Stimulated activated effector memory CD8-positive, alpha-beta T cell treated with anti-CD3 and anti-CD28 coated beads, Interleukin-12 subunit alpha, Interleukin-12 subunit beta, amount 100 ng/mL, for 72 hours (primary cell): ENCODE measurements at places on chromosomes 7 and 10.
A peak's percentile ranks its signal among the peaks of the same experiment; 100 is the strongest.

DNA sequence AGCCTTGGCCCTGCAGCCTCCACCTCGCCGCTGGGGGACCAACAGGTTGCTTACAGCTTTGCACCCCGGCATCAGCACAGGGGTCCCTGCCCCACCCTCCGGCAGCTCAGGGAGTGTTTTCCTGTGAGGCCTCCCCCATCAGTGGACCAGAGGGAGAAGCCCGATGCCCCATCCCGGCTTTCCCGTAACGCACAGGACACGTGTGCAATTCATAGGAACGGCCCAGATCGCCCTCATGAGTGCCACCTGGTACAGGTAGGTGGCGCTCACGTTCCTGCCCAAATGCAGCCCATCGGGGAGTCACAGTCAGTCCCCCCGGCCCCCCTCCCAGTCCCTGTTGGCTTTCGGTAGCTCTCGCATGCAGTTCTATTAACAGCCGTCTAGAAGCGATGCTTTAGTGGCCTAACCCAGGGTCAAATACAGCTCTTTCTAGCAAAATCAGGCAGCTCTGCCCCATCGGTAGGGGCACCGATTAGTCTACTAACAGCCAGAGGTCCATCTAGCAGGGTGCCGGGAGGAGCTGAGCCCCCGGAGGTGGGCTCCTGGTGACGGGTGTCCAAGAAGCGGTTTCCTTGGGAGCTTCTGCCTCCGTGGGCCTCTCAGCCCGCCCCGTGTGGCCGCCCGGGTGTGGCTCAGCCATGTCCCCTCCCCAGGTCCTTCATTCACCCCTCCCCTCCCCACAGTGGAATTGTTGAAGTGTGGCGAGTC is 48.4 kb upstream of the GTF2IRD1 start:
- DNase-seq, result no peak

GRCh38 chr7:96322373-96322695 is 436 bp upstream of the SLC25A13 start:
- no peak for DNase-seq

DNA sequence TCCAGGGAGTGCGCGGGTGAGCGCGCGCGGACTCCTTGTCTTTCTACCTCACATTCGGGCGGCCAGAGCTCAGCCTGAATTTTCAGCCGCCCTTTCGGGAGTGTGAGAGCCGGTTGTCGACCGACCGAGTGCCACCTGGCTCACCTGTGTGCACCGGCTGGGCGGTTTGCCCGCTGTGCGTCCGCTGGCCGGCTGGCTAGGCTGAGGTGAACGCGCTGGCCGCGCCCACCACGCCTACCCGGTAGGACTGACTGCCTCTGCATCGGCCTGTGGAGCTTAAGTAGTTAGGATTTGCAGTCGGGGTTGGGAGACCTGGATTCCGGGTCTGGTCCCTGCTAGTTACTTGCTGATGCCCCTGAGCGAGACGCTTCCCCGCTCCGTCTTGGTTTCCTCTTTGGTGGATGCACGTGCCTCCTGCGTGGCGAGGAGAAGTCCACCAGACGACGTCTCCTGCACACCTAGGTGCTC is 553 bp downstream of the TSPAN15 start:
- no peak for DNase-seq

DNA sequence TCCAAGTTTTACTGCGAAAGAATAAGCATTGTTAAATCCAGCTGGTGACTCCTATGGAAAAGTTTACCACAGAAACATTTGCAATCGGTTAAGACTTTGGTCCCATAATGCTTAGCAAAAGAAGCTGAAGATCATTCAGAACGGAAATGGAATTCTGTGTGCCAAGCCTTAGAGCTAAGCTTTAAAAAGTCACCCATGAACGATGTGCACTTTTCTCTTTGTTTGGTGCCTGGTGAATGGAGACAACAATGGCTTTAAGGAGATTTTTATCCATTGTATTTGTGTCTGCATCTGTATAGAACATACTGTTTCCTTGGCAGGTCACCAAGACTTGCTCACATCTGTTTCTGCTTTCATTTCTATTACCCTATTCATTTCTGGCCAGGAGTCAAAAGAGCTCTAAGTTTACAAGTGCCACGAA is 26.3 kb upstream of the COL1A2 start:
- DNase-seq, result no peak

DNA sequence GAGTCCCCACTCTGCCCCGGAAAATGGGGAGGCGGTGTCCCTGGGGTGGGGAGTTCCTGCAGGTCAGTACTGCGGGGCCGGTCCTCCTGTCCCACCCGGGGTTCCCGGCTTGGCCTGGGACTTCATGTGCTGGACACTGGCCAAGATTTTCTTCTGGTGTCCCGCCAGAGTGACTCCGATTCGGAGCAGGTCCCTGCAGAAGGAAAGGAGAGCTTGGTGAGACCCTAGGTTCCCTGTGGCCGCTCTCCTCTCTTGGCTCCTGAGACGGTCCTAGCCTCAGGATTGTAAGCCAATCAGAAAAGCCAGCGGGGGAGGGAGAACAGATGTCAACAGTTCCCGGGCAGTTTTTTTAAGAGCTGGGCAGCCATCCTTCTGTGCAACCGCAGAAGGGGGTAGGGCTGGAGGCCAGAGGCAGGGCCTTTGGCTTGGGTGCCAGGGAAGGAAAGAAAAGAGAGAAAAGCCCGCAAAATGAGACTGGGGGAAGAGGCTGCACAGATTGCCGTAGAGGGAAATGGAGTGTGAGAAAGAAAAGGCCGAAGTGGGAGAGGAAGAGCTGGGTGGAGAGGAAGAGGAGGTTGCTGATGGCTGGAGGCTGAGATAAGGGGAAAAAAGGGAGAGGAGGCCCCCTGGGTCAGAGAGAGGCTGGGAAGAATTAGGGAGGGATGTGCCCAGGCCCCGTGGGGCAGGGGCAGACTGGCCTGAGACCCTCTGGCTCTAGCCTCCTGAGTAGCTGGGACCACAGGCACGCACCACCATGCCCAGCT is 23.7 kb downstream of the EPHB4 start:
- no peak for DNase-seq

DNA sequence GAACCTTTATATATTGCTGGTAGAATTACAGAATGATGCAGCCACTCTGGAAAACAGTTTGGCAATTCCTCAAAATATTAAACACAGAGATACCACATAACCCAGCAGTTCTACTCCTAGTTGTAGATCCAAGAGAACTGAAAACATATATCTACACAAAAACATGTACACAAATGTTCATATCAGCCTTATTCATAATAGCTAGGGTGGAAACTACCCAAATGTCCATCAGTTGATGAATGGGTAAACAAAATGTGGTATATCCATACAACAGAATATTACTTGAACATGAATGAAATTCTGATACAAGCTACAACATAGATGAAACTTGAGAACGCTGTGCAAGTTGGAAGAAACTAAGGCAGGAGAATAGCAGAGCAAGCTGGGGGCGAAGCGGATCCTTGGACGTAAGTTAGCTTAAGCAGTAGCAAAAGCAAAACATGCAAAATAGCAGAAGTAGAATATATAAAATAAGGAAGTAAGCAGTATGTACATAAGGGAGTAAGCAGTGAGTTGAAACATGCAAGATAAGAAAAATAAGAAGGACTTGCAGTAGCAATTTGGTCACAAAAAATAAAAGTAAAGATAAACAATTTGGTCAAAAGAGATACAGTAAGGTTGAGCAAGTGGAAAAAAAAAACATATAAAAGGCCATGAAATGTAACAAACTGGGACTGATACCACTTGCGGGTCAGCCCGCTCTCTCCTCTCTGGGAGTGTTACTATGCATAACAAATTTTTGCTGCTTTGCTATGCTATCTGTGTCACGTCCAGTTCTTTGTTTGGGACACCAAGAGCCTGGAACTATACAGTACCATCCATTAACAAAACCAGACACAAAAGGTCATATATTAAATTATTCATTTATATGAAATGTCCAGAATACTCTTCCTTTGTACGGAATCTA is 18.0 kb upstream of the HILPDA start:
- DNase-seq, result no peak

DNA sequence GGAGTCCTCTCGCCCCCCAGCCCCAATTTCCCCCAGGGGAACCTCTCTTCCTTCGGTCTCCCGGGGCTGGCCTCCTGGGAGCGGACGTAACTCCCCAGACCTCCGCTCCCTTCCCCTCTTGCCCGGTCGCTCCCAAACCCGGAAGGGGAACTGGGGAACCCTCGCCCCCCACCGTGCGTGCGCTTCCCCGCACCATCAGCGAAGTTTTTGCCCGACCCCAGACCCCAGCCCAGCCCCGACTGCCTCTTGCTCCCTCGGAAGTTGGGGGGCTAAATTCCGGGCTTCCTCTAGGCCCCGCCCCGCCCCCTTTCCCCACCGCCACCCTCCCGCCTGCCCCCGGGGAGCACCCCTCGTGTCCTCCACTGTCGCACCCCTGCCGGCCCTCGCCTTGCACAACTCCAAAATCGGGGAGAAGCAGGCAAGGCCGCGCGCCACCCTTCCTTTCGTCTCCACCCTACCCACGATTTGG is 436 bp downstream of the GNB2 start:
- no peak for DNase-seq

GRCh38 chr7:35725280-35725680 is 30.3 kb upstream of the HERPUD2 start:
- DNase-seq, result peak; percentile 78

GRCh38 chr7:46960970-46961369 is 620.9 kb downstream of the TNS3 start:
- no peak for DNase-seq
